ENCODE measurements at places on chromosomes 5 and 9.

- DNase-seq: no peak
Measured at GRCh38 chr9:103991698-103992097, 102.4 kb upstream of the SMC2 start.

DNA sequence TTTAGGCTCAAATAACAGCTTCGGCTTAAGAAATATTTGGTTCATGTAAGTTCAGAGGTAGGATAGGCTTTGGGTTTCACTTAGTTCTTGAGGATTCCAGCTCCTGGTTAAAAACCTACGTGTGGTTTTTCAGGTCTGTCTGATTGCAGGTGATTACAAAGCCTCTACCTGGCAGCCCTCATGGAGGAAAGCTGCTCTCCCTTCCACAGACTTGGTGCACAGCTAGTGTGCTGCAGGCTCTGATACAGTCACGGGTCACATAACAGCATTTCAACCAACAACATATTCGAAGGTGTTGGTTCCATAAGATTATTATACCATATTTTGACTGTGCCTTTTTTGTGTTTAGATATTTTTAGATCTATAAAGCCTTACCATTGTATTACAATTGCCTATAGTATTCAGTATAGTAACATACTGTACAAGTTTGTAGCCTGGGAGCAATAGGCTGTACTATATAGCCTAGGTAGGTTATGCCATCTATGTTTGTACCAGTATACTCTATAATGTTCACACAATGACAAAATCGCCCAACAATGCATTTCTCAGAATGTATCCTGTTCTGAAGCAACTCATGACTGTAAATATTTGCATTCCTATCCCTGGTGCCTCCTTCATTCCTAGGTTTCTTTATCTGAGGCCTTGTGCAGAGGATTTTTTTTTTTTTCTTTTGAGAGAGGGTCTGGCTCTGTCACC, 8.0 kb upstream of the DCP2 start:
- no peak for DNase-seq

- peak; percentile 83 for DNase-seq
Measured at GRCh38 chr9:97984188-97985057, 1.3 kb downstream of the ANP32B start.

DNA sequence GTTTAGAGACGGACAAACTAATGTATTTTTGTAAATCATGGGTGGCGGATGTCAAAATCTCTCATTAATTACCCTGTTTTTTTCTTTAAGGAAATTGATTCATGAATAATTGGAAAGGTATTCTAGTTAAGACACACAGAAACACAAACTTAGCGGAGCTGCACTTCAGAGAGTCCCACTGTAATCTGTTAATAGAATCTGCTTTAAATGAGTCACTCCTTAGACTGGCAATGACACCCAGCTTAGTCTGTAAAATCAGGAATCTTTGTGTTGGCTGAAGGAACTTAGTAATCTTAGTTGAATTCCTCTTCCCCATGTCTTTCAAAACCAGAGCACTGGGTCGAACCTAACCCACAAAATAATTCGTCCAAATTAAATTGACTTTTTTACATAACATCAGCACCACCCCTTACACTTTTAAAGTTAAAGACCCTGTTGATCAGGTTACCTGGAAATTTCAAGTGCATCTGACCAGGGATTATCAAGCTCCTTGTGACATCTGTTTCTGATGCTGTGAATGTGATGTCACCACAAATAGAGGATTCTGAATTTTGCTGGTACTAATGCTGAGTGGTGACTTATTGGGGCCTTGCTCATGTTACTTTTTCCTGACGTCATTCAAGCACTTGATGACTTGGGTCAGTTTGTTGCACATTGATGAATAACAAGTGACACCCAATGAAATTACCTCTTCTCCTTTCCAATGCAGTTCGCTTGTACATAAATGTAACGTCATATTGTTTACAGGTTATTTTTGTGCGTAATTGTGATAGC, 313.6 kb downstream of the KCTD16 start:
- no peak for DNase-seq

DNA sequence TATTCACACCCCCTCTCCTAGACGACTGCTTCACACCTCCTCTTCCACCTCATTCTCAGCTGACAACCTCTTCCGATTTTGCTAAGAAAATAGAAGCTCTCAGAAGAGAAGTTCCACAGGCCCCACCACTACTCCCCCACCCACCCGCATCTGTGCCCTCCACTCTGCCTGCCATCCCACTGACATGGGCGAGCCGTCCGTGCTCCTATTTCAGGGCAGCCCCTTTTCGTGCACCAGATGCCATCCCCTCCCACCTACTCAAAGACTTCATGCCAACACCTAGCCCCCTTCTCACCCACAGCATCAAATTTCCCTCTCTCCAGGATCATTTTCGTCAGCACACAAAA, 34.6 kb upstream of the JADE2 start:
- no peak for DNase-seq

GRCh38 chr9:120383611-120383998, 196.4 kb downstream of the CDK5RAP2 start:
- DNase-seq: no peak

GRCh38 chr5:158819095-158819494, 280.6 kb downstream of the EBF1 start:
- no peak for DNase-seq

DNA sequence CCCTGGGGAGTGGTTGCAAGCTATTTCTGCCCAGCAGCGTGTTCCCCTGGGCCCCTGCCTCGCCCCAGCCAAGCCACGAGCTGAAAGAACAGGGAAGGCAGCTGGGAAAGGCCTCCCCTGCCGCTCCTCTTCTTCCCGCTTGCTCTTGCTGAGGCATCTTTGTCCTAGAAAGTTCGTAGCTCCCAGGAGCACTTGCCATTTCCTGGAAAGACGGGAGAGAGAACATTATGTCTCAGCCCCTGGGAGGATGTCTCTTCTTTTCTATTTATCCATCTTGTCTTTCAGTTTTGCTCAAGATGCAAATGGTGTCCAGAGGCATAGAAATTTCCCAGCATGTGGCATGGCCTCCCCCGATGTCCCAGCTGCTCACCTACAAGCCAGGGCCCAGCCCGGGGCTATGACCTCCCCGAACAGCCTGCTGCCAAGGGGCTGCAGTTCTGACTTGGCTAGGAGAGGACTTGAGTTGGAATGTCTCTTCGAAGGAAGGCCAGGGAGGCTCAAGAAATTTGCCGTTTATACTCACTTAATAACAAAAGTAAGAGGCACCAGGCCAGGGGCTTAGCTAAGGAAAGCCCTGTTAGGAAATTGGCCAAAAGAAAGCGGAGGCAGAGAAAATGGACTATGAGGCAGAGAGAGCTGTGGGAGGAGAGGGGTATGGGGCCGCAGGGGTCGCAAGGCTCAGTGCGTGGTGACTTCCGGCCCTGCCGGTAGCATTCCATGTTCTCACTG, 87.3 kb downstream of the LIFR start:
- no peak for DNase-seq

DNA sequence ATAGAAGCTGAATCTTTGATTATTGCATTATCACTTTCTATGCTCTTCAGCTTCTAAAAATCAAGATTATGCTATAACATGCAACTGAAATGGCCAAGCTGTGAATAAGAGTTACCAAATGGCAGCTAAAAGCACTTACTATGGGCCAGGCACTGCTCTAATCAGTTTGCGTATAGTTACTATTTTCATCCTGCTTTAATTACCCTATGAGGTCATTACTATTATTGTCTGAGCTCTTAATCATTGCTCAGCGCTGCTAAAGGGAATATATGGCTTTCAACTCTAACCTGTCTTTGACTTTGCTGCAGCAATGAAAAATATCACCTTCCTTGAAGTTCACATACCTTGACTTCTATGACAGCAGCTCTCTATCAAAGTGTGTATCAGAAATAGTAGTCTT, 210.8 kb downstream of the TRPM3 start:
- DNase-seq: no peak

DNA sequence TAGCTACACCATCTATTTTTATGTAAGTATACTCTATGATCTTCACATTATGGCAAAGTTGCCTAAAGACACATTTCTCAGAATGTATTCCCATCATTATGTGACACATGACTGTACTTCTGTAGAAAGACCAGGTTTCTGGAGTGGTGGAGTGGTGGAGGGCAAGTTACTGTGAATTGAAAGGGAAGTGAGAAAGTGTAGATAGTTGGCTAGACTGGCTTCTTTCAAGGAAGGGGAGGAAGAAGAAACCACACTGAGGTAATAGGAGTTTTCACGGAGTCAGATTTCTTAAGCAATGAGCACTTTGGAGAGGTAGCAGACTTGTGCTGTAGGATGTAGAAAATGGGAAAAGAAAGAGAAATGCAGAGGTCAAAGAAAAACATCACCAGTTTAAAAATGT, 50.9 kb upstream of the EQTN start:
- DNase-seq: no peak

DNA sequence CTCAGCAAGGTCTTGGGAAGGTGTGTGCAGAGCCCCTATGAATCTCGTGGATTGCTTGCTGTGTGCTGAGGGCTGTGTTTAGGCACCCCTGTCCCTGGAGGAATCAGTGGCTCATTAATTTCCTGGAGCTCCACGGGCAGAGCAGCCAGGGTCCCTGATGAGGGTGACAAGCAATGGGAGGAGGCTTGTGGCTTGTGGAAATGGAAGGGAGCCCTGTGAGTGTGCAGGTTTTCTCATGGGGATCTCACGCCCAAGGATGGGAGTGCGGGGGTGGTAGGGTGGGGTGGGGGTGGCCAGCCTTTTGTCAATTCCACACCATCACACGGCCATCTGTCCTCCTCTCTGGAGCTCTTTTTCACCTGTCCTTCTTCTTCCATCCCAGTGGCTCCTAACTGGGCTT, 25.3 kb downstream of the PHF2 start:
- DNase-seq: no peak

DNA sequence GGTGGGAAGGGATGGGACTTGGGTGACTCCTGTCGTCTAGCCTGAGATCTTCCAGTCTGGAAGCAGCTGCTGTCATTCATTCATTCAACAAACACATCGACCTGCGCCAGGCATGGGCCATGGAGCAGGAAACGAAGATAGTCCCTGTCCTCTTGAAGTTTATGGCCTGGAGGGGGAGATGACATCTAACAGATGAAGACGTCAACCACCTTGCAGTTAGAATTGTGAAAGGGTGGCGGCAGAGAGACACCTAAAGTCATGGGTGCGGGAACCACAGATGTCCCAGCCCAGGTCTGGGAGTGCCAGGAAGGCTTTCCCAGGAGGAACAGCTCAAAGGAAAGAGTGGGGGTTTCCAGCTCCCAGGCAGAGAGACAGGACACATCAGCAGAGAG, 21.0 kb upstream of the IER5L start:
- no peak for DNase-seq
